ENCODE measurements at places on chromosomes 13 and 19. TPM values are rescaled to one million over a fixed set of nuclear protein-coding genes. Genes with fewer than 3 reads are reported as not detected.

LRRC8E gene
- 0.13 TPM for polyA plus RNA-seq

ZNF813 gene
- polyA plus RNA-seq, result 1.9 TPM

NFIC gene
- polyA plus RNA-seq, result 31.9 TPM

LYPD3 gene
- polyA plus RNA-seq, result 1.8 TPM

ZNF540 gene
- polyA plus RNA-seq, result 8.4 TPM

DBP gene
- 29.0 TPM for polyA plus RNA-seq

MYH14 gene
- polyA plus RNA-seq, result 0.31 TPM

MCF2L gene
- polyA plus RNA-seq, result 5.6 TPM

COL4A2 gene
- 136 TPM for polyA plus RNA-seq

ZNF765 gene
- 6.8 TPM for polyA plus RNA-seq

MUC16 gene
- 0.40 TPM for polyA plus RNA-seq

PVR gene
- polyA plus RNA-seq, result 14.0 TPM

TUBGCP3 gene
- polyA plus RNA-seq, result 20.4 TPM

CPB2 gene
- polyA plus RNA-seq, result not detected

ZNF223 gene
- 6.3 TPM for polyA plus RNA-seq

EVI5L gene
- polyA plus RNA-seq, result 10.9 TPM

PTGIR gene
- 1.8 TPM for polyA plus RNA-seq

SIGLEC14 gene
- 0.27 TPM for polyA plus RNA-seq

LILRA1 gene
- polyA plus RNA-seq, result 1.7 TPM

DENND1C gene
- 0.63 TPM for polyA plus RNA-seq

TDRD12 gene
- 0.63 TPM for polyA plus RNA-seq

DNAJC15 gene
- polyA plus RNA-seq, result 4.6 TPM

GPR12 gene
- polyA plus RNA-seq, result not detected
